ENCODE measurements at places on chromosomes 6 and 20.

GRCh38 chr6:17935188-17936149 lies 52.0 kb downstream of the KIF13A start:
- no peak for DNase-seq

DNA sequence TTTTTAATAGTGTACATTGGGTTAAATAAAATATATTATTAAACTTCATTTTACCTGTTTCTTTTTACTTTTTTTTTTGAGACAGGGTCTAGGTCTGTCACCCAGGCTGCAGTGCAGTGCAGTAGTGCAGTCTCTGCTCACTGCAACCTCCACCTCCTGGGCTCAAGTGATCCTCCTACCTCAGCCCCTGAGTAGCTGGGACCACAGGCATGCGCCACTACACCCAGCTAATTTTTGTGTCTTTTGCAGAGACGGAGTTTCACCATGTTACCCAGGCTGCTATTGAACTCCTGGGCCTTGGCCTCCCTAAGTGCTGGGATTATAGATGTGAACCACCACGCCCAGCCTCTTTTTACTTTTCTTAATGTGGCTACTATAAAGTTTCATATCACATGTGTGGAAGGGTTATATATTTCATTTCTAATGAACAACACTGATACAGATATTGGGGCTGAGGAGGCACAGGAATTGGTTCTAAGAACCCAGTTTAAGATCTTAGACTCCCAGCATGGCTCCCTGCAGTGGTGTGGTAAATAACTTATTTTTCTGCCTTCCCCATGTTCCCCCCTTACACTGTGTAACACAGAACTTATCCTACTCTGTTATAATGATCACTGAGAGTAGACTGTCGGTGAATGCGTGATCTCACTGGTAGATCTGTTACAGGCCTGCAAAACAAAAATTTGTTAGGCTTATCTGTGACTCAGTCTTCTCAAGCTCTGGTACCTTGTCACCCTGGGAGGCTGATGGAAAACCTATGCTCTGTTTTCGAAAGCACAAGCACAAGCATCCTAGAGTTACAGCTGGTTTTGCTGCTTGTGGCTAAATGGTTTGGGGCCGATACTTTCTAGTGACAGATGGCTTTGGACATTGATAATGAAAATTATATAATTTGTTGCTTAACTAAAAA lies 5.8 kb upstream of the ATXN1 start:
- DNase-seq = no peak

- DNase-seq = no peak
These were observed 57.0 kb upstream of the CARMIL1 start for GRCh38 chr6:25222006-25222678.

- no peak for DNase-seq
These were observed 1422.8 kb upstream of the EYS start for GRCh38 chr6:67129780-67130179.

- DNase-seq = no peak
These were observed 299.4 kb downstream of the ZFAND3 start for GRCh38 chr6:38118791-38119365.
